ENCODE measurements at places on chromosomes 4 and X.

DNA sequence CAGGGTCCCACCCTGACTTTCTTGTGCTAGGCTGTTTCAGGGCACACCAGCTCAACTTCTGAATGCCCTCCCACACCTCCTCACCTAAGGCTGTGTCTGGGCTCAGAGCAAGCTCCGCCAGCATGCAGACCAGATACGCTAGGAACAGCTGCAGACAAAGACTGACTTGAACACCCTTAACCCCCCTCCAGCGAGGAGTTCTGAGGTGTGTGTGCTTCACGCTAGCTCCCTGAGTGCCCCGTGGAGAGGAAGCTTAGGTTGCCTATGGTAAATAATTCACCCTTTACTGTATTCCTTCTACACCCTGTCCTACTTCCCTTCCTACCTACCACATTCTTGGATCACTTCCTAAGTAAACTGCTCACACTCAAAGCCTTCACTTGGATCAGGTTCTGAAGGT lies 115.0 kb downstream of the VCX3B start:
- DNase-seq = no peak

DNA sequence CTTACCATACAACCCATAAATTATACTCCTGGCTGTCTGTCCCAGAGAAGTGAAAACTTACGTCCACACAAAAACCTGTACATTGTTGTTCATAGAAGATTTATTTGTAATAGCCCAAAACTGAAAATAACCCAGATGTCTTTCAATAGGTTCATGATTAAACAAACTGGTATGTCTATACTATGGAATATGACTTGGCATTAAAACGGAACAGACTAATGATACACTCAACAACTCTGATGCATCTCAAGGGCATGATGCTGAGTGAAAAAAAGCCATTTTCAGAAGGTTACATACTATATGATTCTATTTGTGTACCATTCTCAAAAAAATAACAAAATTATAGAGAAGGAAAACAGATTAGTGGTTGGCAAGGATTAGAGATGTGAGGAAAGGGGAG lies 11.6 kb upstream of the MND1 start:
- DNase-seq = no peak

- DNase-seq = no peak
These were observed 857 bp downstream of the SCML1 start for GRCh38 chrX:17737986-17738713.

GRCh38 chr4:139581096-139581495 lies 25.1 kb upstream of the SETD7 start:
- no peak for DNase-seq

GRCh38 chrX:10747975-10748374 lies 127.6 kb upstream of the MID1 start:
- no peak for DNase-seq

- DNase-seq = no peak
These were observed 21.5 kb downstream of the SLC9A7 start for GRCh38 chrX:46737462-46737861.

DNA sequence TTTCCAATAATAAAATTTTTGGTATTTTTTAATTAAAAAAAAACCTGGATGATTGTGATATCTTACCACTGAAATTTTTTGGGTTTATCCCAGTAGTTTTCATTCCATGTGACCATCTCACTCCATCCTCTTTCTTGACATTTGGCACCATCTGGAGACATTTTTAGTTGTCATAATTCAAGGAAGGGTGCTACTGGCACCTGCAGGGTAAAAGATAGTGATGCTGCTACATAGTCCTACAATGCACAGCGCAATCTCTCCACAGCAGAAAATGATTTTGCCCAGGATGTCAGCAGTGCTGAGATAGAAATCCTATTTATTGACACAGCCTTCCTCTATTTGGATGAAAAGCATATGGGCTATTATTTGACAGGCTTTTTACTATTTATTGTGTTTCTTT lies 79.3 kb downstream of the RBPJ start:
- DNase-seq = no peak

DNA sequence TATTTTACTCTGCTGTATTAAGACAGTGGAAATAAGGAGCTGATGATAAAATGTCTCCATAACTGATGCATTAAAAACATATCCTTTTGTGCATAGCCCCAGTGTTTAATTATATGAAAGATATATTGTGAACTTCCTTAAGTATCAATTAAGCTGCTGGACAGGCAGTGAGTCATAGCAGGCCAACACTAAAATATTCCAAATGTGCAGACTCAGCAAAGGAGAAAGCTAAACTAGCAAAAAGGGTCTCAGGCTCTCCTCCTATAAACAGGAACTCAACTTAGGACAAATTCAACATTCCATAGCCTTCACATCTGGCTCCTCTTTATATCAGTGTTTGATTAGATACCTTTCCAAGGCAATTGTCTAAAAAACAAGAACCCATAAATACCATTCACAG lies 15.6 kb downstream of the TNMD start:
- no peak for DNase-seq

GRCh38 chr4:105661028-105661427 lies 47.5 kb downstream of the INTS12 start:
- no peak for DNase-seq

GRCh38 chrX:24259544-24260240 lies 54.2 kb downstream of the SUPT20HL2 start:
- no peak for DNase-seq

- no peak for DNase-seq
These were observed 78.8 kb downstream of the CBR4 start for GRCh38 chr4:168931215-168931650.

DNA sequence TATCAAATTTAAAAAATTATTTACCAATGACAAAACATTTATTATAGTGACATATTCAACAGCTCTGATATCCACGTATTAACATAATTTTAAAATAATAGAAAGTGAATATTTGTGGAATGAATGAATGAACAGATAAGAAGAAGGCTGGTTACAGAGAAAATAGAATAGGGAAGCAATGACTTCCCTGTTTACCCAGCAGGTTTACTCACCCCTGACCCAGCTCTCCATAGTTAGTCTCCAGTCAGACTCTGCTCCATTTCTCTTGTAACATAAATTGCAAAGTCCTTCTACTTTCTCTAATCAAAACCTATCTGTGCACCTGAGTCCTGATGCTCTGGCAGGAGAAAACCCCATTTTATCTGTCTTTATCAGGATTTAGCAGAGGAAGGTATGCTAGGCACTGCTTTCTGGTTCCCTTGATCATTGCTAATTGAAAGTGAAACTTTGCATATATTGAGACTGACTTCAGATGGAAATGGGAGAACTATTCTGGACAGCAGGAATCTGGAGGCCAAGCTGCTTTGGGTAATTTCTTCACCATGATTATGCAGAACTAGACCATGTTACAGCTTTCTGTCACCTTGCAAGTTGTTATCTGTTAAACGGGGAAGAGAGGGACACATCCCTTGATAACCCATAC lies 363.0 kb downstream of the FAT4 start:
- DNase-seq = no peak

DNA sequence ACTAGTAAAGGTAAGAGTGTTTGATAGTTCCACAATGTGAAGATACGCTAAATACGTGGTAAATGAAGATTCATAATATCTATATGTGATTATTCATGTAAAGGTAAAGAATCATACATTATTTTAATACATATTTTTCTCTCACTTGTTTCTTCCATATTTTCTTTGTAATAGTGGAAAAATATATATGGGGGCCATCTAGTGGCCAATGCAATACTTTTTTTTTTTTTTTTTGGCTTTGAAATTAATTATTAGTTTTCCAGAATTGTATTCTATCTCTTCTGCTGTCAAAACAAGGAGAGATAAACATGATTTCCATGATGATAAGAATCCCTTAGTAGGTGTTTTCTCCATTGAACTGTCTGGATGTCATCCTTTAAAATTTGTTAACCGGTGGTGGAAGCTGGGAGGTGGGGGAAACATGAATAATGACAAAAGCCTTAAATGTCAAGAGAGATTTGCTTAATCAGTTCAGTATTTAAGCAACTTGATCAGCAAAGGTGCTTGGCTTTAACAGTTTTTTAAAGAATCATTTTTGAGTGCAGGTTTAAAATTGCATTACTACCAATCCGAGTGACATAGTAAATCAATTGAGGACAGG lies 508.7 kb upstream of the HTR2C start:
- DNase-seq = no peak
